ENCODE measurements at places on chromosomes 7 and 10.

GRCh38 chr10:1289591-1289990 is 233.4 kb downstream of the WDR37 start:
- DNase-seq: peak; percentile 8

DNA sequence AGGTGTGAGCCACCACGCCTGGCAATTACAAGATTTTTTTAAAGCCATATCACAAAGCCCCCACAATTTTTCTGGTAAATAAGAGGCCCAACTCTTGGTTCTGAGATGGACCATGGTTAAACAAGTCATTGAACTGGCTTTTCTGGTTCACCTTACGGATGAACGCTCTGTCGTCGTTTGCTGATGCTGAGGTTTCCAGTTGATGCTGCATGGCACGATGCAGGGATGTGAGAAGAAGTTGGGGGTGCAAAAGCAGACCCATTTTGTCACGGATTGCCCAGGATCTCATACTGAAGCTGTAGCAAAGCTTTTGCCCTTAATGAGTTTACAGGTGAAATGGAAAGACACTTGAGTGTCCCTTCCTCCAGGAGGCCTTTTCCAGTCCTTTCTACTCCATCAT is 2.0 kb upstream of the IL2RA start:
- no peak for DNase-seq

DNA sequence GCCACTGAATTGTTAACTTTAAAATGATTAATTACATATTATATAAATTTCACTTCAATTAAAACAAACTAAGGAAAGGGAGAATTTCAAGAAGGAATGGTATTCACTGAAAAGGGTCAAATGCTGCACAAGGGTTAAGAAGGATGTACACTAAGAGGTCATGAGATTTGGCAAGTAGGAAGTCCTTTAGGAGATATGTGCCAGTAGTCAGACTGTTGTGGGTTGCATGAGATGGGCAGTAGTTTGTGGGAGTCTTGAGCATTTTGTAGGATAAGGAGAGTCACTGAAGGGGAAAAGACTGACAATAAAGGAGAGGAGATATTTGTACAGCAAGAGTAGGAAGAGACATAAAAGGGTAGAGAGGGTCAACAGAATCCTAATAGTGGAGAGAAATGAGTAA is 12.4 kb upstream of the PTPN12 start:
- DNase-seq: no peak

GRCh38 chr7:69765879-69766278 is 167.6 kb downstream of the AUTS2 start:
- no peak for DNase-seq

- DNase-seq: no peak
Observed at GRCh38 chr10:49168831-49169500, 19.2 kb downstream of the TMEM273 start.

- DNase-seq: no peak
Observed at GRCh38 chr10:44042075-44042770, 342.7 kb downstream of the CXCL12 start.

GRCh38 chr10:124827474-124827873 is 25.9 kb downstream of the ABRAXAS2 start:
- DNase-seq: peak; percentile 70

DNA sequence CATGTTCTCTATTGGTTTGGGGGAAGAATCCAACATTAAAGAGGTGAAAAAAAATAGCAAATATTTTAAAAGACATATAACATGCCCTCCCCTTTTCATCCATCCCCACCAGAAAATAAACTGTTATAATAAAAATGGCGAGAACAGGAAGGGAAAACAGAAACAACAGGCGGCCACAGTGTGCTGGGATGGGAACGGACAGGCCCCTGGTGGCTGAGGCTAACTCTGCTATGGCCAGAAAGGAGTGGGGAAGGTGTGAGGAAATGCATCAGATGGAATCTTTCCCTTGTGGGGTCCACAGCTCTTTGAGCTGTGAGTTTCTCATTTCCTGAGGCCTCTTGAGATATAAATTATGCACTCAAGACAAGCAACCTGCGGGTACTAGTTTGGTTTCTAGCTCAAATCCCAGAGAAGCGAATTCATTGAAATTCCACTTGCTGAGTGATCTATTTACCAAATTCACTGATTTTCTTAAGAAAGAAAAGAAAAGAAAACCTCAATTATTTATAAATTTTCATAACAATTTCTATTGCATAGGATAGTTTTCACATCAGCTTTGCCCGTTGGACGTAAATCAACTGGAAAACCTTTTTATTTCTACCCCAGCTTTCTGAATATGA is 139.5 kb downstream of the BMPER start:
- DNase-seq: no peak

GRCh38 chr10:71423250-71423649 is 26.5 kb downstream of the CDH23 start:
- no peak for DNase-seq

- DNase-seq: no peak
Observed at GRCh38 chr10:78478919-78479318, 445.3 kb downstream of the RPS24 start.

DNA sequence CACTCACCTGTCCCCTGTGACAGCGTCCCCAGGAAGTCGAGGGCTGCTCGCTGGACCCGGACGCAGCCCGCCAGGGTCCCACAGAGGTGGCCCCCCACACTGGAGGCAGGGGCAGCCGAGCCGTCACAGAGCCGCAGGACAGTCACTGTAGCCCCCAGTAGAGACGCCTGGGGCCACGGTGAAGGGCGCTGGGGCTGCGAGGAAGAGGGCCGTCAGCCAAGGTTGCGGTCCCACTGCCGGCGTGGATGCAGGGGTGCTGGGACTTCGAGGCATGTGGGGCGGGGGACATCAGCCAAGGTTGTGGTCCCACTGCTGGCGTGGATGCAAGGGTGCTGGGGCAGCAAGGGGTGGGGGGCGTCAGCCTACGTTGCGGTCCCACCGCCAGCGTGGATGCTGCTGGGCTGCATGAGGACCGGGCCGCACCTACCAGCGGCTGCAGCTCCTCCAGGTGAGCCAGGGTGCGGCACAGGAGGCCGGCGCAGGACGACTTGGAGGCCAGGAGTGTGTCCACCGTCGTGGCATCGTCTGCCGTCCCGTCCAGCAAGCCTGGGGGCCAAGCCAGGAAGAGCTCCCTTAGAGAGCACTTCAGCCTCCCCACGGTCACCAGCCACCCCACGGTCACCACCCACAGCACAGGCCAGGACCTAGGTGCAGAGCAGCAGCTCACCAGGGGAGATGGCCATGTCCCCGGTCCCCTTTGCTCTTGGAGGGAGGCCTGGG is 13.9 kb downstream of the BRAT1 start:
- no peak for DNase-seq

GRCh38 chr10:2681891-2682290 is 385.5 kb upstream of the PFKP start:
- DNase-seq: no peak

GRCh38 chr7:76380623-76380966 is 21.8 kb upstream of the YWHAG start:
- DNase-seq: no peak
